ENCODE measurements at places on chromosomes 13 and 19.
A peak's percentile ranks its signal among the peaks of the same experiment; 100 is the strongest.

- DNase-seq = peak; percentile 59
These were observed 5.8 kb downstream of the BCKDHA start for GRCh38 chr19:41403181-41403970.

DNA sequence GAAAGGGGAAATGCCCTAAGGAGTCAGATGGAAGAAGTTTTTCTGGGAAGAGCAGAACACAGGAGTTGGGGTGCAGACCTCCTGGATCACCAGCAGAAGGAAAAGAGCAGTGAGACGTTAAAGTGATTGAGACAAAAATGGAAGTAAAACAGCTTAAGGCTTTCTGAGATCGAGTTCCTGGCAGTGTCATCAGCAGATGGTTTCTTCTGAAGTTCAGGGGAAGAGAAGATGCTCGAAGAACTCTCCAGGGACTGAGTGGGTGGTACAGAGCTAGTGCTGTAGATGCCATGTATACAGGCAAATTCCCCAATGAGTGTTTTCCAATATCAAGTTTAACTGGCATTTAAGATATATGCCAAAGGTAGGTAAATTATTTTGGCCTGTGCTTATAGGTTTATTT, 272.2 kb upstream of the KLF12 start:
- no peak for DNase-seq

- peak; percentile 31 for DNase-seq
These were observed 86.6 kb downstream of the TNFRSF19 start for GRCh38 chr13:23656637-23657371.

DNA sequence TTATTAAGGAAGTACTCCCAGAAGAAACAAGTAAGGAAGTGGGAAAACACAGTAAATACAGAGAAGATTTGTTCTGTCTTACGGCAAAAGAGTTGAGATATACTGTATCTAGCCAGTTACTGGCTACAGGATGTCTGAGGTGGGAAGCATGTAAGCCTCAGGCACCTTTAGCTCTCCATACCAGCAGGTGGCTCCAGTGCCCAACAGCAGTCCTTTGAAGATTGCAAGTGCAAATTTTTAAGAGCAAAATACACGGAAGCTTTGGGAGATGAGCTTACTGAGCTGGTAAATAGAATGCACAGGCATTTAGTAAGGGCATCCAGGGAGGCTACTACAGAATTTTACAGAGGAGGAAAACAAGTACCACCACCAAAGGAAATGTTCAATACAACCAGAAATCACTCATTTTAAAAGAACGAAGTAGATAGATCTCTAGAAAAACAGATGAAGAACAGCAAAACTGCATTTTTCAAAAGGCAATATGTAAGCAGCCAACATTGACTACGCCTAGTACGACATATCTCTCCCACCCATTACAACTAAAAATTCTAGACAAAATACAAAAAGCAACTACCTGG, 57.9 kb upstream of the VSTM2B start:
- no peak for DNase-seq

- DNase-seq = peak; percentile 75
These were observed 233.5 kb upstream of the SERP2 start for GRCh38 chr13:44140146-44140545.

DNA sequence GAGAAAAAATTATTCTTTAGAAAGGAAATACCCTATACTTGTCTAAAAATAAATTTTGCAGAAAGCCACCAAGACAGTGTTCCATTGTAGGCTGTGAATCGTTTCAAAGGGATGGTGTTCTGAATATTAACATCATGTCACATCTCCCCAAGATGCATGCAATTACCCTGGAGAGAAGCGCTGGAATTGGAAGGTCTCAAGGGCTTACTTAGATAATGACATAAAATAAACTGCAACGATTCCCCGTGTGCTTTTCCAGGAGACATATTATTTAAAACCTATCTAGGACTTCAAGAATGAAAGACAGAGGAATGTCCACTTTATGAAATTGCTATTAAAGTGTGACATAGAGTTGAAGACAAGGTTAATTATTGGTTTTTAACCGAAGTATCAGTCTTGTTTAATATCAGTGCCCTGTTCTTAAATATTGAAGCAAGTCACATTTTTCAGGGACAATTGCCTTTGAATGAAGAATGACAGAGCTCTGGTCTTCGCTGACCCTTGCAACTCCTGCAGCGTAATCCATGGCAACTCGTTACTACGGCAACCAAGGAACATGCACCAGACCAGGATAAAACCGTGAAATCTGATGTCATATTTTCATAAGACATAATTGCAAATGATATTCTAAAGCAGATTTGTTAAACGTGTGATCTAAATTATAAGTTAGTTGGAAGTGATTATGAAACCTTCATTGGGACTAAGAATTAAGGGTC, 91.7 kb downstream of the EFNB2 start:
- DNase-seq = no peak

DNA sequence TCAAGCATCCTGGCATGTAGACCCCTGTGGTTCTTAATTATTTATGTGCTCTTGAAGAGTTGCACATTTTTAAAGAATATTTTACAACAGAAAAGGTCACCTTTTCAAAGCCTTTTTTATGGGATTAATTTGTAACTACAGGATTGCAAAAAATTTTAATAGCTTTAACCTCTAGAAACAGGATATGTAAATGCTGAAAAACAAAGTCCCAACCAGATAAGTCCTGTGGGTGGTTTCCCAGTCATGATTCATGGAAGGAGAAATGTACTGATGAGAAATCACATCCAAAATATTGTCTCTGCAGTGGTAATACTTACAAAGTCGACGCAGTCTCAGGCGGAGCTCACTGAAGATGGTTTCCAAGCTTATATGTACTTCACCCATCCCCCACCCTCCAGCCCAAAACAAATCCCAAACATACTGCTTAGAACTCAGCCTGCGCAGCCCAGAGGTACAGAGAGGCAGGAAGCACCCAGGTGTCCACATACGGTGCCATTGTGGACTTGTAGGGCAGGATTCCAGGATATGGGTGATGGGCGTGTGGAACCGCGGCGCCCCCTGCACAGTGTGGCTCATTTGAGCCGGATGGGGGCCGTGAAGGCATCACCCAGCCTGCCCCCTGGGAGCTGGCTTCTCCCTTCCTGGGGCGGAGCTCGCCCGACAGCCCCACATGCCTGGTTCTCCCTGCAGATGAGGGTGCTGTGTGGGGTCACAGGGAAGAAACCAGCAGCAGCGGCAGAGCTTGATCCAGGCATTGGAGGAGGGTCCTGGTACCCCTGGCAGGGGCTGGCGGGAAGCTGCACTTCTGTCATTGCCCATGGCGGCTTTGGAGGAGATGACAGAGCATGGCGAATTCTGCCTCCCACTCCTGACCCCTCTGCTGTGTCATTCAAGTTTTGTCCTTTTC, 101.2 kb downstream of the ATP11A start:
- DNase-seq = no peak

- no peak for DNase-seq
These were observed 90.5 kb downstream of the COL4A2 start for GRCh38 chr13:110397436-110398115.

- DNase-seq = no peak
These were observed 199.5 kb upstream of the ZNF536 start for GRCh38 chr19:30172613-30173242.

- DNase-seq = no peak
These were observed 7.2 kb upstream of the TUBB4A start for GRCh38 chr19:6509118-6509971.

DNA sequence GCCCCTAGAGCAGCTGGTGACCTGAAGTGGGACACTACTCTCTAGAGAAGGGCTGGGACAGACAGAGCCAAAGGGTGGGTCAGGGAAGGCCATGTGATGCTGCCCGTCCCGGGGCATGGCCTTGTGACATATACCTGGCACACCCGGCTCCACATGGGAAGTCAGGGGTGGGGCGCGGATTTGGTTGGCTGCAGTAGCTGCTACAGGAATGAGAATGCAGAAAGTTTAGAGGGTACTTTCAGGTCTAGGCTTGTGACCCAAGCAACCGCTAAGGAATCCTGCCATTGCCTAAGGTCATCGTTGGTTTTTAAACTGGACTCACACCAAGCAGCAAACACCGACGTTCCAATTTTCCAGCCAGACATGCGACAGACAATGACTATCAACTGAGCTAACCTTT, 25.9 kb downstream of the RCBTB2 start:
- DNase-seq = no peak

DNA sequence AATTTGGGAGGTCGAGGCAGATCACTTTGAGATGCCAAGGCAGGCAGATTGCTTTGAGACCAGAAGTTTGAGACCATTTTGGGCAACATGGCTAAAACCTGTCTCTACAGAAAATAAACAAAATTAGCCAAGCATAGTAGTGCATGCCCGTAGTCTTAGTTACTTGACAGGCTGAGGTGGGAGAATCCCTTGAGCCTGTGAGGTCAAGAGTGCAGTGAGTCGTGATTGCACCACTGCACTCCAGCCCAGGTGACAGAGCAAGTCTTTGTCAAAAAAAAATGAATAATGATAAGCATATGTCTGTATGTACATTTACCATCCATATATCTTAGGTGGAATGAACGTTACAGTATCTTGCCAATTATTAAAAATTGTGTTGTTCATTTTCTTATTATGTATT, 2447.7 kb downstream of the PCDH9 start:
- DNase-seq = no peak

GRCh38 chr13:67069117-67069767, 160.9 kb downstream of the PCDH9 start:
- no peak for DNase-seq

- no peak for DNase-seq
These were observed 98.5 kb downstream of the C1QTNF9 start for GRCh38 chr13:24407844-24408243.
